PC-3 (cell line): ENCODE measurements at places on chromosomes 1 and 21. TPM values are rescaled to one million over a fixed set of nuclear protein-coding genes. Genes with fewer than 3 reads are reported as not detected.

DNA sequence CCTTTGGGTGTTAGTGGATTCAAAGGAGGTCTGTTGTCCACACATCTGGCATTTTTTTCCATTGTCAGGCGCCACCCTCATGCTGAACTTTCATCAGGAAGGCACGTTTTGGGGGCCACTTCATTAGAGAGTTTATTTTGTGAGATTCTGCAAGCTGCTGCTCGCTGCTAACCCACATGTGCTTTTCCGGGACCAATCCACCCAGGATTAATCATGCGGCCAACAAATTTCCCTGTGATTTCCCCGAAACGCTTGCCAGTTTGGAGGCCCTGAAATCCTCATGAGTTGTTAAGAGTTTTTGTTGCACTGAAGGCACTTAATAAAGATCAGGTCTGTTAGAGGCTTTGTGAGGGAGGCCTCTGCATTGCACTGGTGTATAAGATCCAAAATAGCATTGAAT is 2.4 kb downstream of the PDPN start:
- DNase-seq: no peak

Gene KLHDC7A
- not detected in 2 replicates for total RNA-seq

Gene TCHHL1
- not detected in 2 replicates for total RNA-seq

DNA sequence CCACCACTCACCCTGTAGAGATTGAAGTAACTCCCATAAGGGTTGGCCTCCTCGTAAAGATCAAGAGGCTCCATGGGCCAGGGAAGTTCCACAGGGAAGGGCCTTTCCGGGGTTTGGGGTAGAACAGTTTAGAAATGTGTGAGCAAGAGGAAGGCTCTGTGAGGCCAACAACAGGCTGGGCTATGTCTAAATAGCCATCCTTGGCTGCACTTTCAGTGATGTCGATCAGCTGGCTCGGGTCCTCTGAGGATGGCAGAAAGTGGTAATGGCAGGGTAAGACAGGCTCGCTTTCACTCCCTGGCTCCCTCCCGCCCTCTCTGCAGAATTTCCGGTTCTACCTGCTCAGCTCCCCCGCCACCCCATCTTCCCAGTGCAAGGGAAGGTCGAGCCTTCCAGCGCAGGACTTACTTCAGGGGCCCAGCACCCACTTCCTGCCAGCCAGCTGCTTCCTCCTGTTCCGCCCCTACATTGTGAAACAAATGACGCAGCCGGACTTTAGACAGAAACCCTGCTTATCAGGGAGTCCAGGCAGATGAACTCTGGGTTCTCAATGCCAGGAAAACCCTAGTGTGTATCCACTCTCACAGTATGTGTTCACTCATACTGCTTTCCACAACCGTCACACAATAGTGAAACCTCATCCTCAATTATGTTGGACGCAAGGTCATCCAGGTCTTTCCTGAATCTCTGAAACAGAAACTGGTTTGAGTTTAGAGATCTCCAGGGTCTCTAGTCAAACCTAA is 7.3 kb downstream of the F11R start:
- peak; percentile 65 for DNase-seq

- DNase-seq: peak; percentile 87
Observed at GRCh38 chr1:221025956-221026355, 146.7 kb downstream of the HLX start.

DNA sequence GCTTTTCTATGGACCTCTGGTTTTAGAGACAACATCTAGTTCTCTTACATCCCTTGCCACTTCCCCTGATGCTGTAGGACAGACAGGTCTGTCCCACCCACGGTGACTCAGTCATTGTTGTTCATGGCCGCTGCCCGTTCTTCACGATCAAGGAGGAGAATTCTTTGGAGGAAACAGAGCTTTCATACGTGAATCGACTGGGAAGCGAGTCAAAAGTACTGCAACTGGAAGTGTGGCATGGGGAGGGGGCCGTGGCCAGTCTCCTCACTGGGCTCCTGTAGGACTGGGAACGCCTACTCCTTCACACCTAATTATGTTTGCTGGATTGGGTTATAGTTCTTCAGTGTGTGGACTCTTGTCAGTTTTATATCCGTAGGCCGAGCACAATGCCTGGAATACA is 4.4 kb upstream of the SLC37A1 start:
- DNase-seq: peak; percentile 35

DNA sequence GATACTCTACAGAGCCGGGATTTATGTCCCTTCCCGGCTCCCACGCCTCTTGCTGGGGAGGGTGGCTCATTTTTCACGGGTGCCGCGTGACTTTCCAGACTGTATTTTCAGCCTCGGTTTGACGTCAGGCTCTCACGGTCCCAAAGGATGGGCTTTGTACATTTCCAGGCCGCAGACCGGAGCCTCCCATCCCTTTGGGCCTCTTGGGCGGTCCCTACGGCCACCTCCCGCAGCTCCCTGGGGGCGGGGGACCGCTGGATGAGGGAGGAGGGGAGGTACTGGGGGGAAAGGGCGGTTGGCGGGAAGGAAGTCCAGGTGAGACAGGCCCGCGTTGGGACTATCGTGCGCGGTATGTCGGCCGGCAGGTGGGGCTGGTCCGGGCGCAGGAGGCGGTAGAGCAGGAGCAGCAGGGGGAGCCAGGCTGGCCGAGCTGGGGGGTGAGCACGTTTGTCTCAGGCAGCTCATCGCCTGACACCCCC is 17.9 kb downstream of the UBL4B start:
- DNase-seq: no peak

DNA sequence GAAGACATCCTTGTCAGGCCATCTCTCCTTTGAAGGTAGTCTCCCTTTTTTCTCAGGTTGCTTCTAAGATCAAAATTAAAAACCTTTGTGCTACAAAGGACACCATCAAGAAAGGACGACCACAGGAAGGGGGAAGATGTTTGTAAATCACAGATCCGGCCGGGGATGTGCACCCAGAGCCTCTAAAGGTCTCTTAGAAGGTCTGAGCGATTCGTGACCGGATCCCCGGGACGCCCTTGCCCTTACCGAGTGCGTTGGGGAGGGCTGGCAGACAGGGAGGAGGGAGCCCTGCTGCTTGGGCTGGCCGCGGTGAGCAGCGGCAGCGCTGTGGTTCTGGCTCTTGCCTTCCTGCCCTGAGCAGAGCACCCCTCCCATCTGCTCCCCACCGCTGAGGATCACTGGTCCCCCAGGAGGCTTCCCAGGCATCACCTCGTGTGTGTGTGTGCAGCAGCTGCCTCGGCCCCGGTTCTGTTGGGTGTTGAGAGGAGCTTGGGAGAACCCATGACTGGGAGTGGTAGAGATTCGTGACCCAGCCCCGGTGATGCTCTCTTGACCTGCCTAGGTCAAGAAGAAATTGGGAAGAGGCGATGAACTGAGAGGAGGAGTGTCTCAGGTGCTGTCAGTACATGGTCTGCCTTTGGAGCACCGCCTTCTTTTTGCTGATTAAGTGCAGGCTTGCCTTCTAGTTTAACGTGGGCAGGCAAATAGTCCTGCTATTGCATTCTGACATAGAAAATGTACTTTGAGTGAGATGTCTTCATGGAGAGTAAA is 34.5 kb downstream of the AGPAT3 start:
- no peak for DNase-seq

DNA sequence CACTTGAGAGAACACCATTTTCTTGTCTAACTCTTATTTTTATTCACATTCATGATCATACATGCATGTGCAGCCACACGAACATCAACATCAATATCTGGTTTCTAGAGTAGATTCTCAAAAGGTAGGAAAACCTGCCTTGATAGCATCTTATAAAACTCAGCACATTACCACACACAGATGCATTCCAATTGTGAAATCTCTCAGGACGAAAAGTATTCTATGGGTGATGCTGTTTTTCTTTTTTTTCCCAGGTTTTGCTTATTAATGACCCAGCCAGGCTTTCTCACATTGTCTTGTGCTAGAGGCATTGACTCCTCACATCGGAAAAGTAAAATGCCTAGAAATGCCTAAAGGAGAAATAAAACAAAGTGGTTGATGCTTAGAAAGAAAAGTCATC is 562.8 kb downstream of the KIF26B start:
- DNase-seq: no peak

- DNase-seq: no peak
Observed at GRCh38 chr1:43376723-43377235, 9.0 kb upstream of the ELOVL1 start.

Gene AQP10
- not detected in 2 replicates for total RNA-seq

GRCh38 chr1:3021233-3021671 is at the start of gene ACTRT2:
Gene ACTRT2, plus strand, starts transcription at chr1:3021467. Its CDS starts 220 bp downstream, at chr1:3021687.
- no peak for DNase-seq

GRCh38 chr1:160710517-160711252 is 937 bp downstream of the CD48 start:
- DNase-seq: no peak

GRCh38 chr1:230175839-230176238 is 108.8 kb downstream of the GALNT2 start:
- no peak for DNase-seq

DNA sequence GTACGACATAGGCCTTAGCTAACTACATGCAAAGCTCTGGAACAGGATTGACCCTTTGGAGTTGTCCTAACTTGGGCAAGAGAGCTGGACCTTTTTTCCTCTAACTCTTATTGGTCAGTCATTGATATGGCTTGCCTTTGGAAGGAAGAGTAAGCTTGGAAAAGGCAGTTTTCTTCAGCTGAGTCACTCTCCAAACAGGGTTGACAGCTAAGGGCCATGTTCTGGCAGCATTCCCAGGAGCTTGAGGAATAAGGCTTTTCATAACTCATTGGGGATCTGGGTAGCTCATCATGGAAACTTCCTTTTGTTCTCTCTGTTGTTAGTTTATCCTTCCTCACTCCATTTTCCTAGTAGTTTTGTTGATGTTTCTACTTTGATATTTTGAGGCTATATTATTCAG is 14.5 kb upstream of the ERRFI1 start:
- DNase-seq: peak; percentile 99

Gene DCST1
- not detected in 2 replicates for total RNA-seq

DNA sequence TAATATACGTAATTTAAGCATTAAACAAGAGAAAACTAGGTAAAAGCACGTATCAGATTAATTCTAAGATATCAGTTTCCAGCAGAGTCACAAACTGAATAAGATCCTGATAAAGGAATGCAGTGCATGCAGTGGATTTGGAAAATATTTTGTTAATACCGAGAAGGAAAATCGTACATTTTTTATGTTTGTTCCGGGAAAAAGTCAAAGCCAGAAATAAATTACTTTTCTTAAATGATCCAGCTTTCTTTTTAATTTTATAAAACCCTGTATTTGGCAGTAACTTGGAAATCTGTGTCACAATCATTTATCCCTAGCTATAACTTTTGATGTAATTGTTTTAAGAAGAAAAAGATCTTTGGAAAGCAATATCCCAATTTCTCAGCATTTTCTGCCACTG is 955 bp downstream of the PALMD start:
- DNase-seq: no peak

- DNase-seq: no peak
Observed at GRCh38 chr1:93029317-93029716, 49.8 kb upstream of the MTF2 start.

GRCh38 chr1:103523346-103523745 is 2.2 kb upstream of the RNPC3 start:
- no peak for DNase-seq

Gene OR2T10
- not detected in 2 replicates for total RNA-seq

DNA sequence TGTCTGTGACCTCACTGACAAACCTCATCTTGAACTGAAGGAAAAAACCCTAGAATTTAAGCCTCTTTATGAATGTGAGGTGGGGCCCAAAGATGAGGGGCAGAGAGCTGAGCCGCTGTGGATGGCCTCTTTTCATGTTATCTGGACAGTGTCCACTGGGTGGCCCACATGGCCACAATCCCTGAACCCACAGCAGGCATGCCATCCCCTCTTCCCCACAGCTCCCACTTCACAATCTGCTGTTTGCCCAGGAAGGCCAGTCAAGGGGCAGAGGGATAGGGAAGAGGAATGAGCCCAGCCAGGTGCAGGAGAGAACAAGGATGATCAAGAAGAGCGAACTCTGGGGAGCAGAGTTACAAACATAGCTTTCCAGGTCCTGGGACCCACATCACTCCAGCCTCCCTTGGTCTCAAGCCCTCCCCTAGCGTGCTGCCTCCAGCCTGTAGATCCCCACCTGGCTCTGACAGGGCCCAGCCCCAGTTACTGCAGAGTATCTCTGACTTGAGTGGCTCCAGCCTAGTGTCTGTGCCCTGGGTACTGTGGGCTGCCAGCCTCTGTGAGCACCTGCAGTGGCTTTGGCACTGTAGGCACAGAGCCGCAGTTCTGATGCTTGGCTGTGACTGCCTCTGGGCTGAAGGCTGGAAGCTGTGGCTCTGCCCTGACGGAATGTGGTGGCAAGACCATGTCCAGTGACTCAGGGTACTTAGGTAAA is 1.9 kb upstream of the SLFNL1 start:
- peak; percentile 30 for DNase-seq

Gene RAB25
- 18.1 and 18.5 TPM in 2 replicates for total RNA-seq

GRCh38 chr1:22972760-22973159 is at the start of gene LACTBL1:
Gene LACTBL1, minus strand, starts transcription at chr1:22972866. Its CDS starts 550 bp downstream, at chr1:22972316.
- DNase-seq: no peak

GRCh38 chr1:179089827-179090482 is 8.1 kb downstream of the TOR3A start:
- no peak for DNase-seq

GRCh38 chr1:243452092-243452491 is 196.3 kb downstream of the SDCCAG8 start:
- DNase-seq: no peak

DNA sequence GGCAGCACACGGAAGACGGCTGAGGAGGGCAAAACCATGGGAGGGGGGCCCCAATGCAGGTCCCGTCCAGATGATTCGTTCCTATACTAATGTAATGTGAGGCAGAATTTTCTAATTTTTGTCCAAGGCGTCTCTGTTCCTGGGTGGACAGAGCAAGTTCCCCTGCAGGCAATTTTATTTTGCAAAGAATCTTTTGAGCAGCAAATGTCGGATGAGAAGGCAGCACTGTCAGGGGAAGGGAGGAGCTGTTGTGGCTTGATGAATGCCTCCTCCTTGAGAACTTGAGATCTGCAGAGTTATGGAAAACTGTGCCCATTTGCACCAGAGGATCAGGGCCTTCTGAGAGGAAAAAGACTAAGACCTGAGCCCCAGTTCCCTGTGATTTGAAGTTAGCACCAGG is 17.3 kb downstream of the SLC1A7 start:
- DNase-seq: no peak

Gene SYCP1
- total RNA-seq: not detected in 2 replicates

Gene VSIG8
- total RNA-seq: 0.29 and 0.47 TPM in 2 replicates

GRCh38 chr21:26818906-26819305 is 26.3 kb downstream of the ADAMTS1 start:
- no peak for DNase-seq

Gene PGLYRP4
- total RNA-seq: not detected in 2 replicates

GRCh38 chr1:47797575-47797974 is 199.6 kb downstream of the TRABD2B start:
- DNase-seq: no peak

Gene COP1
- 8.8 and 16.6 TPM in 2 replicates for total RNA-seq
